Activated naive CD4-positive, alpha-beta T cell treated with anti-CD3 and anti-CD28 coated beads, Interleukin-2, amount 50 U/mL, for 72 hours (primary cell): ENCODE measurements at places on chromosomes 2 and 18. TPM values are rescaled to one million over a fixed set of nuclear protein-coding genes. Genes with fewer than 3 reads are reported as not detected.

CRYBA2 gene
- not detected for total RNA-seq

RBKS gene
- total RNA-seq = 1.5 TPM

MAL gene
- total RNA-seq = 26.3 TPM

PLCD4 gene
- 0.43 TPM for total RNA-seq

TM4SF20 gene
- not detected for total RNA-seq

G6PC2 gene
- not detected for total RNA-seq

RAX gene
- not detected for total RNA-seq

GKN2 gene
- not detected for total RNA-seq

DNAH7 gene
- not detected for total RNA-seq

CTAGE1 gene
- total RNA-seq = not detected

SLC23A3 gene
- 1.5 TPM for total RNA-seq

TMEM178A gene
- 0.86 TPM for total RNA-seq

ADD2 gene
- total RNA-seq = 18.3 TPM

GKN1 gene
- total RNA-seq = not detected

CD8B gene
- total RNA-seq = 2.8 TPM

LHCGR gene
- total RNA-seq = not detected

GAL3ST2 gene
- total RNA-seq = 0.16 TPM

RIT2 gene
- not detected for total RNA-seq

NEU4 gene
- total RNA-seq = 1.1 TPM

SPEG gene
- total RNA-seq = 2.2 TPM

ELOA2 gene
- total RNA-seq = not detected

FZD7 gene
- 0.30 TPM for total RNA-seq

SLC16A14 gene
- total RNA-seq = 0.58 TPM

SPP2 gene
- total RNA-seq = not detected

AQP12A gene
- total RNA-seq = not detected

DPP4 gene
- 42.0 TPM for total RNA-seq

NT5DC4 gene
- not detected for total RNA-seq

CNTNAP5 gene
- total RNA-seq = not detected

SLC11A1 gene
- total RNA-seq = not detected

DCDC2C gene
- total RNA-seq = not detected

REG3A gene
- total RNA-seq = not detected
